Renal cortex interstitium (tissue), 15 donors: ENCODE measurements at places on chromosomes 6 and 20. TPM values are rescaled to one million over a fixed set of nuclear protein-coding genes. Genes with fewer than 3 reads are reported as not detected.

Gene FAM217A
- 2.3 TPM for polyA plus RNA-seq

Gene TFAP2C
- polyA plus RNA-seq = 0.83 TPM

Gene PERP
- 20.9 TPM for polyA plus RNA-seq

Gene NRN1
- 6.2 TPM for polyA plus RNA-seq

Gene LST1
- 6.3 TPM for polyA plus RNA-seq

Gene SLPI
- polyA plus RNA-seq = 0.34 TPM

Gene NANP
- 6.6 TPM for polyA plus RNA-seq

Gene ZBTB46
- polyA plus RNA-seq = 15.5 TPM

Gene TTLL9
- 7.5 TPM for polyA plus RNA-seq

Gene PAX1
- polyA plus RNA-seq = 0.09 TPM

Gene WFDC2
- polyA plus RNA-seq = 249 TPM

Gene EEF1E1
- 61.3 TPM for polyA plus RNA-seq

Gene TNXB
- 6.1 TPM for polyA plus RNA-seq

Gene TAP1
- 12.3 TPM for polyA plus RNA-seq

Gene DSTN
- polyA plus RNA-seq = 349 TPM

Gene FAM83C
- polyA plus RNA-seq = not detected

Gene NEURL2
- 7.5 TPM for polyA plus RNA-seq

Gene GMNN
- polyA plus RNA-seq = 53.7 TPM

Gene IRAK1BP1
- 14.6 TPM for polyA plus RNA-seq
